ENCODE measurements at places on chromosomes 5 and 9.
A peak's percentile ranks its signal among the peaks of the same experiment; 100 is the strongest.

DNA sequence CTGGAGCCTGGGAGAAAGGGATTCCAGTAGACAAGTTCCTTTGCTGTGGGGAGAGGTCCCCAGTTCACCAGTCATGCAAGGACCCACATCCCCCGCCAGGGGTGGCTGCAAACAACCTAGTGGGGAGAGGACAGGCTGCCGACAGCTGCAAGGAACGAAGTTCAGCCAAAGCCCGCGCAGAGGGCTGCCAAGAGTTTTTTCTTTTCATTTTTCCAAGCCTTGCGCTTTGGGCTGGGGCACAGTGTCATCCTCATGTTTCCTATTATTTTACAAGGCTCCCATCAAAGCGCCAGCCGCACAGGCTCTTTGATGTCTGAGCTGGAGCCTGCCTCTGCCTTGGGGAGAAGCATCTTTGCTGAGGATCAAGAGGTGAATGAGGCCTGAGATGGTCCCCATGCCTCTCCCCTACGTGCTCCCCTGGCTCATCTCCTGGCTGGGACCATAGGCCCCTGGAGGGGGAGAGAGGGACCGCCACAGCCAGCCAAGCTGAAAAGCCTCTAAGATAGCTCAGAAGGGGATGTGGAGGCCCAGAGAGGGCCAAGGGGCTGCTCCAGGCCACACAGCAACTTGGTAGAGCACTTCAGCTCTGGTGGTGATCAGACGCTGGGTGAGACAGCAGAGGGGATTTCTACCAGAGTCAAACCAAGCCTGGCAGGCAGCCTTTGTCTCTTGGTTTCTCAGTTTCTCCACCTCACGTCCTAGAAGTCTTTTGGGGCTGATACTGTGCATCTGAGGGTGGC lies 50.4 kb upstream of the SYNPO start:
- peak; percentile 15 for DNase-seq

GRCh38 chr9:89482056-89482851 lies 15.7 kb downstream of the SEMA4D start:
- DNase-seq, result no peak

DNA sequence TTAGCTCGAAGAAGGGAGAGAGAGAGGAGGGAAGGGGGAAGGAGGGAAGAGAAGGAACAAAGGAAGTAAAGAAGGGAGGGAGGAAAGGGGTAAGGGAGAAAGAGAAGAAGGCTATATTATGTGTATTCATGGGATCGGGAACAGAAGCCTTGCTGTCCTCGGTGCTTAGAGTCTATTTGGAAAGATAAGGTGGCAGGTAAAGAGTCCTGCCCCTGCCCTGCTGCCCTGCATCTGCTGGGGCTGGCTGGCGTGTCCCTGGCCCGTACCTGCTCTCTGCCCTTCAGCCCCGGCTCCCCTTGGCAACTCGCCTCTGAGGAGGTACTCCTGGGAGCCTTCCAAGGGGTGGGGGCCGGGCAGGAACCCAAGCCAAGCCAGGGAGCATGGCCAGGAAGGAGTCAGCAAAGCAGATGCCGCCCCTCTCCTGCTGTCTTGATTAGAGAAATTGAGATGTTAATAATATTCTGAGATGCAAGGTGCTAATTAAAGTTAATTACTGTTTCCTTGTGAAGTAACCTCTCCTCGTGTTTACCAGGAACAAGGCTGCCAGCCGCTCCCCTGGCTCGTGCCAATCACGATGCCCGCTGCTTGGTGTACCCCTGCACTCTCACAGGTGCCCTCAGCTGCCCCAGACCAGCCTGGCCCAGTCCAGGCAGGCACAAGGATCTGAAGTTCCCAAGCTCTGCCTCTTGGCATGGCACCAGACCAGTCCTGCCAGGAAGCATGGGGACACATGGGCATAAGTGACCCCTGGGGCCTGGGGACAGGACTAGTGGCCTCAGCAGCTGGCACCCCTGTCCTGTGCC lies 36.6 kb downstream of the PCDH1 start:
- DNase-seq, result no peak

GRCh38 chr5:138843316-138844124 lies 31.6 kb downstream of the LRRTM2 start:
- no peak for DNase-seq

- no peak for DNase-seq
Observed at GRCh38 chr5:177295924-177296323, 7.6 kb downstream of the RAB24 start.

GRCh38 chr5:61821561-61821960 lies 484.4 kb upstream of the KIF2A start:
- DNase-seq, result no peak

DNA sequence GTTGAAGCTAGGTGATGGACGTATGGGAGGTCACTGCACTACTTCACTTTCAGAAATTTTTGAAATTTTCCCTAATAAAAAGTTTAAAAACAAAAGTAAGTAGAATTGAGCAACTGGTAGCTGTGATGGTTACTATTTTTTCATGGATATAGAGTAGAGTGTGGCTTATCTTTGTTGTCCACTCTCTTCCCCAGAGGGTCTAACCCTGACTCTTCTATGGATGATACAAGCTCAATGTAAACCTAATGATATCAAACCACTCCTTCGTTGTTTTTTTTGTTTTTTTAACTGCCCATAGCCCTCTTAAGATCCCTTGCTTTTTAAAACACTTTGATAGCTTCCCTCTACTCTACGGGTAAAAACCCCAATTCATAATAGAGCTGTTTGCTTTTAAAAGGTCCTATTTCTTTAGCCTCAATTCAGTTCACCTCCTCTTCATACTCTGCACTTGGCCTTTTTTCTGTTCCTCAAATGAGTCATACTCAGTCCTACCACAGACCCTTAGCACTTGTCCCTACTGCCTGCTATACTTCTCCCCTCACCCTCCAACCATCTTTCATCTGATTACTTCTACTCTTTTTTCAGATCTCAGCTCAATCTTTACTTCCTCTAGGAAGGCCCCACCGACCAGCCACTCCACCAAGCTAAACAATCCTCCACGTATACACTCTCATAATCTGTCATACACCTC lies 2.6 kb downstream of the HDAC3 start:
- no peak for DNase-seq

- no peak for DNase-seq
Observed at GRCh38 chr5:170113522-170113900, 7.8 kb downstream of the FOXI1 start.

- no peak for DNase-seq
Observed at GRCh38 chr9:101022704-101023103, 5.8 kb upstream of the PLPPR1 start.

GRCh38 chr9:114363424-114363823 lies 24.4 kb downstream of the AKNA start:
- DNase-seq, result no peak

- DNase-seq, result no peak
Observed at GRCh38 chr9:130991778-130992681, 16.9 kb upstream of the LAMC3 start.

GRCh38 chr9:14525856-14526255 lies 167.4 kb downstream of the ZDHHC21 start:
- DNase-seq, result no peak

DNA sequence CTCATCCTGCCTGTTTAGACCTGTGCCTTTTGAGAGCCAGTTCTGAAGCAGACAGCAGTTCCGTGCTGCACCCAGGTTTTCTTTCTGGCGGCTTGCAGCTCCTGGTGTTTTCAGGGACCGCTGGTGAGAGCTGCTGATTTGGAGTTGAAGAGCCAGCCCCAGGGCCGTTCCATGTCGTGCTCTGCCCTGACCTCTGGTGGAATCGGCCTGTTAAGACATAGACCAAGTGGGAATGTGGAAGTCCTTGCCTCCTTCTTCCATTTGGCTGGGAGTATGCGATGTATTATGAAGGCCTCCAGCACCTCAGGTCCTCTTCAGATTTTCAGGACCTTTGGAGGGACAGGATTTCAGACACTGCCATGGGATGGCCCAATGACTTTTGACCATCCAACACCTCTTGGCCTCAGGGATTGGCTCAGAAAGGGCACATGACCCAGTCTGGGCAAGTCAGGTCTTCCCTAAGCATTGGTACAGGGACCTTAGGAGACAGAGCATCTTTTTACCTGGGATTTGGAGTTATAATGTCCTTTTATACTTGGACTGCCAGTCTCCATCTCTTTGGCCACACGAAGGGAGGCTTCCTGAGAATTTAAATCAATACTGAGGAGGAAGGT lies 136.1 kb upstream of the CLINT1 start:
- DNase-seq, result no peak

GRCh38 chr5:179679014-179679674 lies 1.7 kb downstream of the CBY3 start:
- no peak for DNase-seq

DNA sequence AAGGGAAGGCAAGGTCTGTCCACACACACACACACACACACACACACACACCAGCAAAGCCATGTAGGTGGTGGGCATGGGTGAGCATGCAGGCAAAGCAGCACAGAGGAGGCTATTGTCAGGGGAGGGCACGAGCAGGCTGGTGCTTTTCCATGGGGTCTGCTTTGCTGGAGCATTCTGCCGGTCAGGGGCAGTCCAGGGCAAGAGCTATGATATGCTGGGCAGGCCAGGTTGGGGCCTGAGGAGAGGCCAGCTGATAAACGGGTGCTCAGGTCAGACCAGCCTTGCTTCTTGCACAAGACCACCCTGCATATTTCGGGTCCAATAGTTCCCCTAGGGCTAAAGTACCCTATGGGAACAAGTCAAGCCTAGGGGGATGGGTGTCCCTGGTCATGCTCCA lies 253.9 kb upstream of the DMAC1 start:
- no peak for DNase-seq

DNA sequence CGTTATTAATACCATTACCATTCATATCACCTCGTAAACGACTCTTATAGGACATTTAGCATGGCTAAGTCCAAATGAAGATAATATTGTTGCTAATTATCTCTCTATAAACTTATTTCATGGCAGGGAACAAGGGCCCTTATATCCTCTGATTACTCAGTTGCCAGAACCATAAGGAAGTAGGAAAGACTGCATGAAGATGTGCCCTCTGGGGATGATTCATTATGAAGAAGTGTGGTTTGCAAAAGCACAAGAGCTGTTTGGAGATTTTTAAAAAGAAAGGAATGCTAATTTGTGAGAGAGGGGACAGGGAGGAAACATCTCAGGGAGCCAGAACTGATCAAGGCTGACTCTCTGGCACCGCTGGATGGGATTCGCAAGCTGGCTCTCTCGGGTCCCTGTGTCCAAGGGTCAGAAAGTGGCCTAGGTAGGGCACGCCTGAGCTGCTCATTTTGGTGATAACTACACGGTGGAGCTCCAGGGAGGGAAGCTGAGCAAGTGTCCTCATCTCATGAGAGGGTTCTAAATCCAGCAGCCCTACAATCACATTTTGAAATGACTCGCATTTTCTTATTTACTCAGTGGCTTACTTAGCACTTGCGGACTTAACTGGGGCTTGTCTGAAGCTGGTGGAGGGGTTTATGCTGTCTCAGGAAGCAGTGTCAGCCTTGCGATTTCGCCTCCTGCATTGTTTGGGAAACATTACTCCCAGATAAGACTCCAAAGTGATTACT lies 136.8 kb downstream of the C5orf15 start:
- DNase-seq, result peak; percentile 13

DNA sequence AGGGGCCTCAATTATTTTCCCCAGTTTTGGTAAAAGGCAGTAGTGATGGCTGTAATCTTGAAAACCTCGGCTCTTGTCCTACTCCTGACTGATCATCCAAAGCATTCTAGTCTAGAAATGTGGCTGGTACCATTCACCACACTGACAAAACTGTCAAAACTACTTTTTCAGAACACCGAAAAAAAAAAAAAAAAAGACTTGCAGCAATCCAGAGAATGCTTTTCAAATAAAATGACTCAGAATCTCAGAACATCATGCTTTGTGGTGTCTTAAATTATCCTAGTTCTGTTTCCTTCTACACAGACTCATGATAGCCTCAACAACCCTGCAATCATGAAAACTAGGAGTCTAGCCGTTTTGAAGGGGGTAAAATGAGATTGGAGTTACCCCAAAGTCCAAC lies 13.4 kb downstream of the SLC28A3 start:
- DNase-seq, result no peak

- no peak for DNase-seq
Observed at GRCh38 chr5:9787861-9788600, 157.9 kb upstream of the TAS2R1 start.

GRCh38 chr5:167050568-167051401 lies 1240.7 kb upstream of the WWC1 start:
- no peak for DNase-seq

DNA sequence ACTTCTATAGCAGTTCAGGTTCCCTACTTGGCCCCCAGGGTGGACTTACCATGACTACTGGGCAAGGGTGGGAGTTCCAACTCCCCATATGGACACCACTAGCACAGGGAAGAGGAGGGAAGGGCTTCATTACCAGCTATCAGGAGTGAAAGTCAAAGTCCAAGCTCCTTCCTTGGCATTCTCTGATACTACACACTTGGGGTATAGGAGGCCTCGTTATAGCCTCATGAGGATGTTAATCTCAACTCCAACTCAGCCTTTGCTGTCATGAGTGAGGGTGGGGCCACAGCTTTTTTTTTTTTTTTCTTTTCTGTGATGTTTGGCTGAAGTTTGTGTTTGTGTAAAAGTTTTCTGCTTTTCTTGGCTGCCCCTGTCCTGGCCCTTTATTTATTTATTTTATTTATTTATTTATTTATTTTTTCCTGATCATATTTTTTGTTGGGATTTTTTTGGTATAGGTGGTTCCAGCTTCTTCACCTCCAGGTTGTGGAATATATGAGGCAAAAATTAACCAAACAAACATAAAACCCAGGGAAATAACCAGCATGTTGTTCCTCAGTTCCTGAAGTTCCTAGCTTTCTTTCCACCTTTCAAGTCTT lies 8.7 kb downstream of the GARIN3 start:
- no peak for DNase-seq

DNA sequence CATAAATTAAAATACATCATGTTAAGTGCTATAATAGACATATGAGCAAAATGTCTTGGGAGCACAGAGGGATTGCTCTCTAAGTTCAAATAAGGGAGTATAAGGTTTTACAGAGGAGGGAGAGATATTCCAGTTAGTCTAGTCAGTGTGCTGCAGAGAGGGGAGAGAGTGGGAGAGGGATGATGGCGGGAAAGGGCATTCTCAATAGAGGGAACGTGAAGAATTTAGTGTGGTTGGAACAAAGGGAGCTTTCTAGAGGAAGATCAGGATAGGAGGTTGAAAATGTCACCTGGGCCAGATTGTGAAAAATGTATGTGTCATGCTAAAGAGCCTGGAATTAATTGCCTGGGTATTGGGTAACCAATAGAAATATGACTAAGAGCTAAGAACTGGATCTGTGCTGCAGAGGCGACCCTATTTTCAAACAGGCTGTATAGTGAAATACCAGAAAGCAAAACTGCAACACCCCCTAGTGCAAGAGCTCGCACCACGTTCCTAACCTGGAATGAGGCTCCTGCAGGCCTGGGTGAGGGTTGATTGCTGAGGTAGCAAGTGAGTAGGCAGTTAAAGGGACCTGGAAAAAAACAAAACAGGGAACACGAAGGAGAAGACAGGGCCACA lies 791.8 kb upstream of the C9orf72 start:
- DNase-seq, result no peak

GRCh38 chr9:132268725-132269352 lies 85.9 kb downstream of the SETX start:
- DNase-seq, result peak; percentile 23

DNA sequence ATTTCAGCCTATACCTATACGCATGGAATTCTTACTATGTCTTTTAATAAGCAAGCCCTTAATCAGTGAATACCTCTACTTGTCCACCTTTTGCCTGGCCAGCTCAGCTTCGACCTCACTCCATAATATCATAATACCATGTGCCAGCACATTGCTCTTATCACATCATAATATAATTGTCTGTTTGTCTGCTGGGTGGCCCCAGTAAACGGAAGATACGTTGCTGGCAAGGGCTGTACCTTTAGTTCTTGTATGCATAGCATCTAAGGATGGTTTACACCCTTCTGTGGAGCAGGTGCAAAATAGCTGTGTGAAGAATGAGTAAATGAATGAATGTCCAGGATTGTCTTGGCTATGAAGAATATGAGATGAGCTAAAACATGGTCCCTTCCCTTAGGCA lies 29.9 kb downstream of the SV2C start:
- DNase-seq, result no peak
